ENCODE measurements at places on chromosomes 13 and 19. TPM values are rescaled to one million over a fixed set of nuclear protein-coding genes. Genes with fewer than 3 reads are reported as not detected.

The TEX29 gene
- total RNA-seq: not detected

DNA sequence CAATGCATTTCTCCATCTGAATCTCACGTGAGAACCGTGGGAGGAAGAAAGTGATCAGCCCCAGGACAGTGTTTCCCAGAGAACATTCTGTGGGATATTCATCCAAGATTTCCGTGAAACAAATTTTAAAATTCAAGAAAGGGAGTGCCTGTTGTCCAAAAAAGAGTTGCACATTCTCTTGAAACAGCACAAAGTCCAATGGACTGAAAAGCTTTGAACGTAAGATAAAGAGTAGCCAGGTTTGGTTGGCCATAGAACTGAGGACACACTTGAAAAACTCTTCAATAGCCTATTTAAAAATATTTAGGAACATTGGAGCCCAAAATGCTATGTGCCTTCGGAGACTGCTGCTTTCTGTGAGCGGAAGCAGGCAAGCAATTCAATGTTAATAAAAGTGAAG is 353.9 kb downstream of the MYO16 start:
- no peak overlapping the region for H3K4me3 ChIP-seq
- no peaks in the 10 kb centered on the region for H3K27me3 ChIP-seq
- H3K27ac ChIP-seq: no peak overlapping the region
- H3K36me3 ChIP-seq: no peaks in the 10 kb centered on the region
- peaks cover 4% of the 10 kb centered on the region for H3K4me1 ChIP-seq

GRCh38 chr19:31175564-31176348 is 173.5 kb downstream of the TSHZ3 start:
- no peaks in the 10 kb centered on the region for H3K4me1 ChIP-seq
- H3K27ac ChIP-seq: no peak overlapping the region
- no peak for DNase-seq
- H3K4me3 ChIP-seq: no peak overlapping the region

DNA sequence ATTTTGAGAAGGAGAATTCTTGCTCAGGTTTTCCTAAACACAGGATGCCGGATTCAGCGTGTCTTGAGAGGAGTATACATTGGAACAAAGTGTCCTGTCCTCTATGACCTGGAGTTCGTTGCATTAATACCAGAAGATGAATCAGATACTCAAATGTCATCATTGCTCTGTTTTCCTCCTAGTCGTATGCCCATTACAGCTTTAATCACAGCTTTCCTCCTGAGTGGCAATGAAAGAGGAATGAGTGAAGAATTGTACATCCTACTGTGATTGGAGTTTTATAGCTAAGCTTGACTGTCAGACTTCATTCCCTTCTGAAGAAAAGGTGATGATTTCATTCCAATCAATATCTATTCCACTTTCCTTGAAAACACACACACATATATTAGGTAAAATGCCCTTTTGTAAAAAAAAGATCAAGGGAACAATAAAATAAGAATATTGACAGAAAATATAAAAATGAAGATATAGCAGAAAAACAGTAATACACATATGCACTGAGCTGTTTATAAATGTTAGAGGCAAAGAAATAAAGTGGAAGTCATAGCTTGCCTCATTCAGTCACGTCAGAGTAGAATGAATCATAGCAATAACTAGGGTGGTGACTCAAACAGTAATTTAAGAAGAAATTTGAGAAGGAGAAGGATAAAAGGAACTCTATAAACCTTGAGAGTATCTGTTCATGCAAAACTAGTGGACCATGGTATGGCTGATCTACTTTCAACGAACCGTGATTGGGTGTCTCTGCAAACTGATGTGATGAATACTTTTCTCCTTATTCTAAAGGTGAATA is 501.5 kb downstream of the SUCLA2 start:
- peak; percentile 10 for DNase-seq
- no peak overlapping the region for H3K4me3 ChIP-seq
- no peaks in the 10 kb centered on the region for H3K36me3 ChIP-seq
- no peaks in the 10 kb centered on the region for H3K4me1 ChIP-seq
- H3K27ac ChIP-seq: peak overlapping the region; percentile 39

DNA sequence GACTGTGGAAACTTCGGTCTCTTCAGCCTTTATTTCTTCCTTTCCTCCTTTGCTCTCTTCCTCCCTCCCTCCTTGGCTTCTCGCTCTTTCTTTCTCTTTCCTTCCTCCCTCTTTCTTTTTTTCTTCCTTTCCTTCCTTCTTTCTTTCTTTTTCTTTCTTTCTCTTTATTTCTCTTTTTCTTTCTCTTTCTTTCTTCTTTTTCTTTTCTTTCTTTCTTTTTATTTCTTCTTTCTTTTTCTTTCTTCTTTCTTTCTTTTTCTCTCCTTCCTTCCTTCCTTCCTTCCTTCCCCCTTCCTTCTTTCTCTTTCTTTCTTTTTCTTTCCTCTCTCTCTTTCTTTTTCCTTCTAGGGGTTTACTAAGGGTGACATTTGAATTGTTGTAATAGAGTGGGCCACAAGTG is 290.2 kb upstream of the MAB21L1 start:
- DNase-seq: no peak
- no peak overlapping the region for H3K27ac ChIP-seq
- no peak overlapping the region for H3K4me3 ChIP-seq
- no peaks in the 10 kb centered on the region for H3K36me3 ChIP-seq
- H3K4me1 ChIP-seq: no peaks in the 10 kb centered on the region

DNA sequence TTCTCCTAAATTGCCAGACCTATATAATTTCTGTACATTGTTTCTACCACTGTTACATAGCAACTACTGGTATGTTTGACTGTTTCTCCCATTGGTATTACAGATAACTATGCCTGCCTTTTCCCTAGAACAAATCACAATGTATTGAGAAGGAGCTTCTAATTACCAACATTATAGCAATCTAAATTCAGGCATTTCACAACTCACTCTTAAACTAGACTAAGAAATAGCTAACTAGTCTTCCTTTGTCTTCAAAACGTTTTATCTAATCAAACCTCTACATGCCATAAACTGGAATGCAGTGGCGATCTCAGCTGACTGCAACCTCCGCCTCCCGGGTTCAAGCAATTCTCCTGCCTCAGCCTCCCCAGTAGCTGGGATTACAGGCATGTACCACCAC is 18.2 kb downstream of the RBM26 start:
- no peaks in the 10 kb centered on the region for H3K27me3 ChIP-seq
- no peaks in the 10 kb centered on the region for H3K4me1 ChIP-seq
- no peak overlapping the region for H3K4me3 ChIP-seq
- H3K27ac ChIP-seq: no peak overlapping the region
- no peak for DNase-seq

Data from hepatocyte (in vitro differentiated cells).